ENCODE measurements at places on chromosomes 5 and 9.
A peak's percentile ranks its signal among the peaks of the same experiment; 100 is the strongest.

DNA sequence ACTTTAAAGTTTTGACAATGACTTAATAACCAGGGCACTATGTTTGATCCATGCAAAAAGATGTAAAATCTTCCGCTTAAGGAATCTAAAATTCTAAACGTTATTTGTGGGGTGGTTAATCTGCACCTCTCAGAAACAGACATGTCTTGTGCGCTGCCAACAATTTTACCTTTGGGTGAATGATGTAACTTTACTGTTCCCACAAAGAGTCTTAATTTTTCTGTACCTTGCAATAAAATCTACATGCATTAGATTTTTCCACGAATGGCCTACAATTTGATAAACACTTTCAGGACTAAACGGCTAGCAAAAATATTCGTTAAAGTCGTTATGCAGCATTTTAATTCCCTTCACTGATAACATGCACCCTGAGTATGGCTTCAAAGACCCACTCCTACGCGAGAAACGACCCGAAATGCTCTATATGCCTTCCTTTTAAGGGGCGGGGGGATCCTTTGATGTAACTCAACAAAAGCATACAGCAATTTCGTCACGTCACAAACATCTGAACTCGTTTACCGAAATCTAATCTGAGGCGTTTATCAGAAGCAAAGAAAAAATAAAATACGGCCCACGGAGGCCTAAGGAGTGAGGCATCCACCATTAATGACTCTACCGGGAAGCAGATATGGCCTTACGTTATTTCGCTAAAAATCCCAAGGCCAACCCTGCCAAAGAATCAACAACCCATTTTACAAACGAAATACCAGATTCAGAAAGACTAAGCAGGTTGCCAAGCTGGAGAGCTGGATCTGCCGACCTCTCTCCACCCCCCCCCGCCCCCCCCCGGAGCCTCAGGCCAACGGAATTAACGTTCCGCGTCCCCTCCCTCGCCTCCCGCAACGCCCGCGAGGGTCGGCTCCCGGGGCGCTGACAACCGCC is 621 bp downstream of the AK6 start:
- peak; percentile 28 for DNase-seq

GRCh38 chr5:151448038-151448985 is 909 bp downstream of the SLC36A1 start:
- DNase-seq = peak; percentile 31

DNA sequence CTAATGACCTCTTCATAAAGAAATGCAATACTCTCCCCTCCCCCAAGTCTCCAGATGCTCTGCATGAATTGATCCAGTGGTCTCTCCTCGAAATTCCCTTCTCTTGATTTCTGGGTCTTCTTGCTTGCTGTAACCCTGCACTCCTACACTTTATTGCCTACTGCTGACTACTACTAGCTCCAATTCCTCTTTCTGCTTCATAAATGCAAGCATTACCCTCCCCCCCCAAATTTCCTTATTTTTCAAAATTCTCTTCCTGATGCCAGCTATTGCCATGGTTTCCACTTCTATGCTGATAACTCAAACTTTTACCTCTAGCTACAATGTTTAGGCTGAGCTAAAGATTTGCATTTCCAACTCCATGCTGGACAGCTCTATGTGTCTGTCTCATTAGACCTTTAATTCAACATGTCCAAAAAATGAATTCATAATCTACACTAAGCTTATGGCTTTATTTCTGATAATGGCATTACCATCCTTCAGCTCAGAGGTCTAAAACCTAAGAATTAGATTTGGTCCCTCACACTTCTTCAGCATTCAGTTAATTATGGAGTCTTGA is 1.4 kb downstream of the ZBTB26 start:
- peak; percentile 67 for DNase-seq

GRCh38 chr5:71697967-71698366 is 21.1 kb upstream of the CARTPT start:
- DNase-seq = no peak

DNA sequence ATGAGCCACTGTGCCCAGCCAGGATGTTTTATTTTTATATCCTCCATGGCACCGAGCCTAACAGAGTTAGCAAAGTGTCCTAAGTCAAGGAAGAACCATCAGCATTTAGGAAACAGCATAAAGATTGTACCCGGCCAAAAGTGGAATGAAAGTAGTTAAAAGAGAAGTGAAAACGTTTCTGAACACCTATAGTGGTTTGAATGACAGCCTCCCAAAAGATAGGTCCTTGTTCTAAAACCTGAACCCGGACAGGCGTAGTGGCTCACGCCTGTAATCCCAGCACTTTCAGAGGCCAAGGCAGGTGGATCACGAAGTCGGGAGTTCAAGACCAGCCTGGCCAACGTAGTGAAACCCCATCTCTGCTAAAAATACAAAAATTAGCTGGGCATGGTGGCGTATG is 37.4 kb downstream of the ZFAND5 start:
- no peak for DNase-seq

GRCh38 chr9:18605766-18606180 is 131.8 kb downstream of the ADAMTSL1 start:
- DNase-seq = no peak

DNA sequence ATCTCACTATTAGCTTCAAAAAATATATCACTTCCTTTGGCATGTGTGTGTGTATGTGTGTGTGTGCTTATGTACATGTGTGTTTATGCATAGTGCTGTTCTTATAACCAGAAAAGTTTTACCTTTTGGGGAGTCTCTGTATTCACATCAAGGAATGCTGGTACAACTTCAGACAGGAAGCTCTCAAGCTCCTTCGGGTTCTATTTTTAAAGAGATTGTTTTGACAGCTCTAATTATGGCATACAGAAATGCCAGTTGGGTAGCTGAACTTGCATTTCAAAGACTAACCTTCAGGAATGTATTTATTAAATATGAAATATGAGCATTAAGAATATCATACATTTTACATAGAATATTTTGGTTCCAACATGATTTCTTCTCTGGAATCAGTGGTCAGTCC is 163.1 kb downstream of the DTWD2 start:
- no peak for DNase-seq

GRCh38 chr5:171335616-171336015 is 26.6 kb downstream of the TLX3 start:
- no peak for DNase-seq

DNA sequence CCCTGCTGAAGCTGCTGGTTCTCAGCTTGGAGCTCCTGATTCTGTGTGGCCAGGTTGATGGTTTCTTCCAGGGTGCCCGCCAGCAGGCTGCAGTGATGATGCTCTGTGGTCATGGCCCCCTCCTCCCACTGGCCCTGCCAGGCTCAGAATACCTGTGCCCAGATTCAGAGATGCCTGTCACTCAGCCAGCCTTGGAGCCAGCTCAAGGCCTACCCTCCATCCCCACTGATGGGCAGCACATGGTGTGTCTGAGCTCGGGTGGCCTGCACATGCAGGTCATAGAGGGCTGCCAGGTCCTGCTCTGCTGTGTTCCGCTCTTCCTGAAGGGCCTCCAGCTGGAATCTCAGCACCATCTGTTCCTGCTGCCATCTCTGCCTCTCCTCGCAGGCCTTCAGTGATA is 5.4 kb downstream of the SLC35A4 start:
- no peak for DNase-seq

- peak; percentile 83 for DNase-seq
Observed at GRCh38 chr5:146048994-146049703, 56.2 kb downstream of the PLAC8L1 start.

- DNase-seq = no peak
Observed at GRCh38 chr9:119639287-119639955, 270.2 kb upstream of the BRINP1 start.

DNA sequence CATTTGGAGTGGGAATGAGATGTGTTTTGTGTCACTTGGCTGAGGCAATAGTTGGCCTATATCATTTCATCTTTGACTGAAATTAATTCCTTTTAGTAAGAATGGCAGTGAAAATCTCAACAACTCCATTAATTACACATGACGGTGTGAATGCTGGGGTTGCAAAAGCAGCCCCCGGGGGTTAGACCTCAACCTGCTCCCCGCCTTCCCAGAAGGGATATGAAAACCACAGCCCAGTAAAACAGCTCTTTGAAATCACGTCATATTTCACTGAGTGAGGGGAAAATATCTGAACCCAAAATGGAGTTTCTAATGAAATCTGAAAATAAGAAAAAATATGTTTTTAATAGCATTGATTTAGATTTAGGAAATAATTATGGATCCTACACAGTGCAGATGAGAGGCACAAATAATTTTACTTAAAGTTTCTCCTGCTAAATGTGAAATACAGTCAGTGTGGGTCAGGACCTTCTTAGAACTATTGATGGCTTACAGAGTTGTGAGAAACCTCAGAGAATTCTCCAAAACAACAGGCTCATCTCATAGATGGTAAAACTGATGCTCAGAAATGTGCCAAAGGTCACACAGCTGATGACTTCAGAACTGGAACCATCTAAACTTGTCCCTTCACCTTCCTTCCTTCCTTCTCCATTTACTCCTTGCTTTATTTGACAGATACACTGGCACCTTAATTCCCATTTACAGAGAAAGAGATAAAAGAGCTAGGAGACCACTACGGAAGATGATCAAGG is 96.5 kb downstream of the SPOCK1 start:
- no peak for DNase-seq

- DNase-seq = no peak
Observed at GRCh38 chr5:124825983-124826337, 79.5 kb upstream of the ZNF608 start.

- DNase-seq = no peak
Observed at GRCh38 chr5:105806596-105806995, 1864.1 kb downstream of the EFNA5 start.

GRCh38 chr5:74875994-74876791 is 10.0 kb upstream of the FAM169A start:
- no peak for DNase-seq

DNA sequence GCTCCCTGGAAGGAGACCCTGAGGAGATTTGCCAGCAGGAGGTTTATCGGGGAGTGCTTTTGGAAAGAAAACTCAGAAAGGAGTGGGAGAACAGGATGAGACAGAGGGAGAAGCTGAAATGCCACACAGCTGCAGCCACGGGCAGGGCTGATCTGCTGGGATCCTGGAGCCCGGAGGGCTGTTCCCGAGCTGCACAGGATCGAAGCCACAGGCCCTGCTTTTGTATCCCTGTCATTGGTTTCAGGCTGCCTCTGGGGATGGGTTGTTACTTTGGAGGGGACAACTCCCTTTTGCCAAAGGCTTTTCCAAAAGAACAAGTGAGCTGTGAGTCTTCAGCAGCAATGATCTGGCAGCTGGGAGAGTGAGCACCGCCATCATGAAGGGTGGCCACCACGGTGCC is 152.5 kb upstream of the PTCH1 start:
- DNase-seq = no peak

DNA sequence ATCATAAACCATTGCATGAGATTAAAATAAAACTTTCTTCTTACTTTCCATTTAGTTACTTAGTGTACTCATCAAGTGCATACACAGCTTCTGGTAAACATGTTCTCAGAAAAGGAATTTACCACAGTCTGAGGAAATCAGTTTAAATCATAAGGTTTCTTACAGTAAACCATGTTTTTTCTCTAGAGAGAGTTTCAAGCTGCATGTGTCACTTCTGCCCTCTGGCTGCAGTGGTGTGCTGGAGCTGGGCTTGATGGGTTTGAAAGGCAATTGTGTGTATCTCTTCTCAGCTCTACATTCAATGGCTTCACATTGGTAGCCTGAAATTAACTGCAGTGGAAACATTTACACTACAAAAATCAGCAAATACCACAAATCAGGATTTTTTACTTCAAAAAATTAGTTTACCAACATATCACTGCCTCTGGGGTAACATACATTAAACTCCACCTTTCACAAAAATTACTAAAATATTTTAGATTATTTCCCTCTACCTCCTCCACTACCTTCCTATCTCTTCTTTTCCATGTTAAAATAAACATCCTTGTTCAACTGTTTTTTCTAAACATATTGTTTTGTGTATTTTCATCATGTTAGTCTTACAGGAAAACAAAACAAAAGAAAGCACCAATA is 414.3 kb downstream of the ANXA1 start:
- DNase-seq = peak; percentile 30

GRCh38 chr5:145633474-145633873 is 201.7 kb downstream of the PRELID2 start:
- DNase-seq = no peak

DNA sequence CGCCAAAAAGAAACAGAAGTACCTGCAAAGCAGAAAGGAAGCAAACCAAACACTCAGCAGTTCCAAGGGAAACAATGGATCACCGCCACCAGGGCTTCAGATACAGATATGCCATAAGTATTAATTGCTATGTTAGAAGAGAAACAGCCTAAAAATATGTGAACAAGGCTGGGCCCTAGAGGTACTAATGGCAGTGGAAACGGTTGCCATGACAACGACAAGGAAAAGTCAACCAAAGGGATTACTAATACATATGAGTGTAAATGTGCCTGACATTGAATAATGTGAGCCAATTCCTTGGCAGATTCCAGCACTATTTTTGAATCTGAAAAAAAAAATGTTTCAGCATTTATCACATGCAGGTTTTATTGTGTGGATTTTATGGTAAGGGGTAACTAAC is 75.0 kb downstream of the CAVIN4 start:
- no peak for DNase-seq

DNA sequence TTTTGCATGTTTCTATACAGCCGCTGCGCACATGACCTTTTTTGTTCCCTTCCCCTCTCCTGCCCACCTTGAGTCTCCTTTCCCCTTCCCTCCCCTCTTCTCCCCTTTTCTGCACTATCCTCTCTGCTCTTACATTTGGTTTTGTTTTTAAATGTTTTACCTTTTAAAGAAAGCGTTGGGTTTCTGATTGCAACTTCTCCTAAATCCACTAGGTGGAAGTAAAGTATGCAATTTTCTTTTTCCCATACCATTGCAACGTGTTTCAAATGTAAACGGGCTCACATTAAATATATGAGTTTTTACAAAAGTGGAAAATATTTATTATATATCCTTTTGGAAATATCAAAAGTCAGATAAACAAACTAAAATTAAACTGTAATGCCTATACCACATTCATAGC is 500.9 kb downstream of the DIRAS2 start:
- DNase-seq = peak; percentile 74

- no peak for DNase-seq
Observed at GRCh38 chr5:156407251-156407650, 80.3 kb downstream of the SGCD start.
